ENCODE measurements at places on chromosomes 16 and 17.
A peak's percentile ranks its signal among the peaks of the same experiment; 100 is the strongest.

DNA sequence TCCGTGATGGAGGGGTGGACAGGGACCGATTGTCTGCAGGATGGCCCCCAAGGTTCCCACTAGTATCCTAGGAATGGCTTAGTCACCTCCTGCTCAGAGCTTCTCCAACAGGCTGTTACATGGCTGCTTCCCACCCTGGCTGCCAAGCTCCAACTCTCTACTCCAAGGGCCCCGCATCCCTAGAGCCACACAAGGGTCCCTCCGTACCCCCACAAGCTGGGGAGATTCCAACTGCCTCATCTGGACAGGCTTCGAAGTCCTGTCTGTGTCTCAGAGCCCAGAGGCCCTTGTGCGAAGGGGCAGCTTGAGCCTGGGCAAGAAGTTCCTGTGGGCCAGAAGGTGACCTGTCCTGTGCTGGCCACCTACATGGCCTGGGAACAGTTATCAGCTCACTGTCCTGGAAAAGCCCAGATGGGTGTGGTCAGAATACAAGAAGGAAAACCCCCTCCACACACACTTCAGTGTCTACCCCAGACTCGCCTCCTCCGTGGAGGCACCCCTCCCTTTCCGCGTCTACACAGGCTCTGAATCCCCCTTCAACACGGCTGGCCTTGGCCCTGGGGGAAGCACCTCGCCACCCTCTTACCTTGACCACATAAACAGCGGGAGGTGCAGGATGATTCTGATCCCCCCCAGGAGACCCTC is 586 bp downstream of the MEAK7 start:
- DNase-seq = no peak

DNA sequence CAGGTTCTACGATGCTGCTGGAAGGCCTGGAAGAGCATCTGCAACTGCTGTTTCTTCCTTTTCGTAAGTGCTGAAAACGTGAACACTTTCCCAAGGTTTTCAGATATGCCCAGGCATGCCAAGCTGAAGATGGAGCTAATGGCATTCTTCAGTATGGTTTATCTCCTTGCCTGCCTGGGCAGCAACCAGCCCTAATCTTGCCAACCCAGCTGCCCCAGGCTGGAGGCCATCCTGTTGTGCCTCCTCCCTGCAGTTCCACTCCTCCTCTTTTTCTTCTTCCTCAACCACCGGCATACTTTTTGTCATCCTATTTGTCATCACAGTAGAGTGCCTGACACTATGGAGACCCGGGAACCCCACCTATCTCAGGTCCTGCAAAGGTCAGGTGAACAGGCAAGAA is 1849.3 kb downstream of the TP53TG3F start:
- DNase-seq = no peak

DNA sequence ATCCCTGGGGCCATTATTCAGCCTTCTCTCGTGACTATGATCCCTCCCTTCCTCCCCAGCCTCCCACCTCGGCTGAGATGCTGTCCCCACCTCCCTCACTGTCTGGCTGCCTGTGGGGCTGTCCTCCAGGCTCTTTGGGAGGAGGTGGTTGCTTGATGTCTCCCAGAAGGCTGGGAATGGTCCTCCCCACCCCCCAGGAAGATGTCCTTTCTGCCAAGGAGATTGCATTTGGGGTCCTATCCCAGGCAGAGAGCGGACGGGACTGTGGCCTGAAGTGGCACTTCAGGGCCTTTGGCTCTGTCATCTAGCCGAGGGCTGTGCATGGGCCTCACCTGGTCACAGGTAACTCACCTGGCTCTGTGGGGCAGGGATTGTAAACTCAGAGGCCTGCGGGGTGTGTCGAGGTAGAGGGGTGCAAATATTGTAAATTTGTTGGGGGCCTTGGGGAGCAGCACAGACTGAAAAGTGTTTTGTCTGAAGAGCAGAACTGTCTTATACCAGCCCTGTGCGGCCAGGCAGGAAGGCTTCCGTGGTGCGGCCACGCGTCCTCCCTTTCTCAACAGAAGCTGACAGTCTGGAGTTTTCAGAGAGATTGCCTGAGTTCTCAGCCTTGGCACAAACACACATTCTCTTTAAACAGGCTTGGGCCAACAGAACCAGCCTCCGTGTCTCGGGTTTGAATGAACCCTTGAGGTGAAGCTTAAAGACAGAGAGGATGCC is 177.9 kb downstream of the SEC14L1 start:
- DNase-seq = no peak

- no peak for DNase-seq
These were observed 20.5 kb downstream of the DEXI start for GRCh38 chr16:10921536-10922327.

GRCh38 chr17:29364691-29365090 is 25.5 kb upstream of the TAOK1 start:
- no peak for DNase-seq

DNA sequence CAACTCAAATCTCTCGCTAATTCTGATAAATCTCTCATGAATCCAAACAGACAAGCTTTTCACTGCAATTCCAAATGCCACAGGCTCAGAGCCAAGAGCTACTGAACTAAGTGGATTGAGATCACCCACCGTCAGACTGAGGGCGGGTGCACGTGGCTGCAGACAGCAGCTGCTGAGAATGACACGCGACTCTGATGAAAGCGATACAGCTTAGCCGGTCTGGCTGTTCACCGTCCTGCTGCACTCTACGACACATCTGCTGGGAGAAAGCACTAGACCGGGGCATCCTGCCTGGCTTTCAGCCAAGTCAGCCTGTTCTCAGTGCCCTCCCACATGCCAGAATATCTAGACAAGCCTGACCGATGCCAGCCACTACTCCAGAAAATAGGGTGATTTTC is 42.6 kb downstream of the KLHDC4 start:
- peak; percentile 93 for DNase-seq

- peak; percentile 92 for DNase-seq
These were observed 41.7 kb downstream of the PIPOX start for GRCh38 chr17:29084541-29085146.

DNA sequence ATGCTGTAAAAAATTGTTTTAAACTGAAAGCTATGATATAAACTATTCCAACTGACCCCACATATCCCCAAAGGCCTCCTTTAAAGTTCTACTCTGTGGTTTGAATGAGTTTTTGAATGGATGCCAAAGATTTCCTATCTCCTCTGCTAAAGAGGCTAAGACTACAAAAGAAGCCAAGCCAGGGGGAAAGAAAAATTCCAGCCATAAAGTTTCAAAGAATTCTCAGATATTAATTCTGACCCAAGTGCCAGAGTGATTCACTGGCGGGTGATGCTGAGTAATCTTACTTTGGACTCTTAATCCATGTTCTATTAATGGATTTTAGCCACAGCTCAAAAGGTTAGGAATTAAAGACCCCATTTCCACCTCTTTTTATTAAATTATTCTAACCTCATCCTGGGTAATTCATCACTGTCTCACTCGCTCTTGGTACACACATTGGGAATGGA is 60.7 kb downstream of the HS3ST3A1 start:
- no peak for DNase-seq

- no peak for DNase-seq
These were observed 3.3 kb downstream of the USP43 start for GRCh38 chr17:9648521-9649110.

DNA sequence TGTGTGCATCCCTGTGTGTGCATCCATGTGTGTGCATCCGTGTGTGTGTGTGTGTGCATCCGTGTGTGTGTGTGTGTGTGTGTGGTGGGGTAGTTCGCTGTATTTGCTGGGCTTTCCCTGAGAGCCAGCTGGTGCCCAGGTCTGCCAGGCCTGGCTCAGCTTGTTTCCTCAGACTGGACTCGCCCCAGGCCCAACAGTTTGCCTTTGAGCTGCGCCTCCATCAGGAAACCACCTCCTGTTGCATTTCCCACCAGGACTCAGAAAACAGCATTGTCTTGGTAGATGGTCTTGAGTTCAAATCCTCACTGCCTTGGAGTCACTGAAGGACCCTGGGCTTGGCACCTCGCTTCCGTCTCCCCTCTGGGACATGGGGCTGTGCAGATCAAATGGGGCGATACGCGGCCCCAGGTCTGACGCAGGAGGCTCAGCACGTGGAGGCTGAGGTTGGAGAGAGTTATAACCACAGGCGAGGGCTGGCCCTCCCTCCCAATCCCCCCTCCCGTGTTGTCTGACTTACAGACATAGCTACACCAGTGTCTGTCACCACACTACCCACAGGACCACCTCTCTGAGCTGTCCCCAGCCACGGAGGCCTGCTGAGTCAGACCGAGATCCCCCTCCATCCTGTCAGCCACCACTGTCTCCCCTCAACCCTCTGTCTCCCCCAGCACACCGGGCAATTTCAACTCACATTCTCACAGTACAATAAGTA is 4.7 kb downstream of the ITGAE start:
- no peak for DNase-seq

- DNase-seq = no peak
These were observed 1.3 kb downstream of the SERPINF1 start for GRCh38 chr17:1762901-1763898.

DNA sequence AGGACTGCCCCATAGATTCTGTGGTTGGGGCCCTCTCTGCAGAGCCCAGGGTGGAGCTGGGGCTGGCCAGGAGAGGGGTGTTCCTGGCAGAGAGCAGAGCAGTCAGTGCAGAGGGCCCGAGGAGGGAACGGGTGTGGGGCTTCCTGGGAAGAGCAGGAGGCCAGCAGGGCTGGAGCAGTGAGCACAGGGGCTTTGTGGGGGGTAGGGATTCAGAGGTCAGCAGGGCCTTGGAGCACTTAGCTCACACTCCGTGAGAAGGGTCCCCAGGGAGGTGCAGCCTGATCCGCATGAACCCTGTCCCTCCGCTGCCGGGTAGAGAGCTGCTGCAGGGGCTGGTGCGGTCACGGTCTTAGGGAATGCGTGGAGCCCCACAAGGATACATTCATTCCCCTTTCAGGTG is 113.0 kb upstream of the CIBAR2 start:
- no peak for DNase-seq

DNA sequence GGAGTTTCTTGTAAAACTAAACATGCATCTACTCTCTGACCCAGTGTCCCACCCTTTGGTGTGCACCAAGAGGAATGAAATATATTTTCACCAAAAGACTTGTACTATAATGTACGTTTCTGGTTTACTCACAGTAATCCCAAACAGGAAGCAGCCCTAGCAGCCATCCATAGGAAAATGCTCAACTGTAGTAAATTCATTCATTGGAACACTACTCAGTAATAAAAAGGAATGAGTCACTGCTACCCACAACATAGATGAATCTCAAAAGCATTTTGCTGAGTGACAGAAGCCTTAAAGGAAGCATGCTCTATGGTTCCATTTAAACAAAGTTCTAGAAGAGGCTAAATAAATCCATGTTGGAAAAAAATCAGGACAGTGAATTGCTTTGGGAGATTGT is 37.6 kb upstream of the DHRS7B start:
- no peak for DNase-seq

- DNase-seq = no peak
These were observed 9.8 kb downstream of the NHERF1 start for GRCh38 chr17:74757931-74758847.

DNA sequence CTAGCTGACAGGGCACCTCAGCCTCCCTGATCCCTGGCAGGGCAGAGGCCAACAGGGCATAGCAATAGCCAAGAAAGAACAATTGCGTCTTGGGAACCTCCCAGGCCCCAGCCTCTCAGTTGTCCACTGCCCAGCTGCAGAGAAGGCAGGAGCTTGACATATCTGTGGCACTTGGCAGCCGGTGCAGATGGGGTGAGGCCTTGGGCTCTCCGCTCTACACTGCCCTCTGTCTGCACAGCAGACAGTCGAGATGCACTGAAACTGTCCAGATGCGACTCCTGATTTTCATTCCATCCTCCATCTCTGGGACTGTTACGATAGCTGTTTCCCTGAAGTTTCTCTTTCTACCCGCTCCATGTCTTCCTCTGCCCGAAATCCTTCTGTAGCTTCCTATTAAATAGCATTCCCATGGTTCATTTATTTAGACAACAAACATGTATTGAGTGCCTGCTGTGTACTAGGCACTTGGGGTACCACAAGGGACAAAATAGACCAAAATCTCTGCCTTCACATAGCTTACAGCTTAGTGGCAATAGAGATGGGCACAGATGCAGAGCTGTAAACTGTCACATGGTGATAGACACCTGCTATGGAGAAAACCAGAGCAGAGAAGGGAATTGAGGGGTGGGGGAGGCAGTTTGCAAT is 3.3 kb downstream of the POLR3E start:
- peak; percentile 42 for DNase-seq

DNA sequence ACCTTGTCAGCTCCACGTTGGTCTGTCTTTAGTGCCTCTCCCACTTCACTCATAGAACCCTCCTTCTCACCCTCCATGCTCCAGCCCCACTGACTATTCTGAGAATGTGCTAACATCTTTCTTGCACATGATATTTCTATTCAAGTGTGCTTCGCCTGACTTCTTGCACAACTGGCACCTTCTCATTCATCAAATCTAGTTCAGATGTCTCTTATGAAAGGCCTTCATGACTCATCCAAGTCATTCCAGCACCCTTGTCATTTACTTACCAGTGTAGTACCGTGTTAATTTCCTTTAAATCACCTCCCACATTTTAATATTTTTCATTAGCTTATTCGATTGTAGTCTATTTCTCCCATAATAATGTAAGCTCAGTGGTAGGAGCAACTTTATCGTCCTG is 197.8 kb upstream of the PIRT start:
- no peak for DNase-seq

- no peak for DNase-seq
These were observed 21.5 kb downstream of the MYH11 start for GRCh38 chr16:15835136-15835878.

DNA sequence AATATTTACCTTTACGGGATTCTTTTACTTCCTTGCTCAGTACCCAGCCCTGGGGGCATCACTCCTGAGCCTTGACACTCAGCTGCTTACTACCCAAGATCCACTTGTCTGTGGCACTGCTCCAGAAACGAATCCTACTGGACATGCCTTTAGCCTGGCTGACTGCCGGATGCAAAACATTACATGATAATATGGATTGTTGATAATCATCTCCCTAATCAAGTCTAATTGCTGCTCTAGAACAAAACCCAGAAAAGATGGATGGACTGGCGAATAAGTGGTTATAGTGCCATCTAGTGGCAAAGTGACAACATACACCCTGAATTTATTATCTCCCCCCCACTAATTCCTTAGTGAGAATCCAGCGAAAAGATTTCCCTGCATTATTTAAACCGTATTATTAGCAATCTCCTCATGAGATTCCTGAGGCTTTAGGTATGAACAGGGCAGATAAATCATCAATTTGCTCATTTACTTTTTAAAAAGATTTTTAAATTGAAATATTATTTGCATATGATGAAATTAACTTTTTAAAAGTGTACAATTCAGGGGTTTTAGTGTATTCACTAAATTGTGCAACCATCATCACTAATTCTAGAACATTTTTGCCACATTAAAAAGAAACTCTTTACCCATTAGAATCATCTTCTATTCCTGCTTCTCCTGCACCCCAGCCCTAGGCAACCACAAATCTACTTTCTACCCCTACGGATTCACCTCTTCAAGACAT is 61.6 kb downstream of the RGS9 start:
- DNase-seq = peak; percentile 60

- no peak for DNase-seq
These were observed 8.5 kb upstream of the CYTH1 start for GRCh38 chr17:78790552-78790951.

GRCh38 chr17:7204828-7205461 is 14.7 kb downstream of the DLG4 start:
- DNase-seq = peak; percentile 84

GRCh38 chr17:81870131-81870980 is 781 bp downstream of the ARHGDIA start:
- DNase-seq = peak; percentile 29

- no peak for DNase-seq
These were observed 337.8 kb upstream of the ZFHX3 start for GRCh38 chr16:73385696-73386095.

- no peak for DNase-seq
These were observed 47.9 kb upstream of the TAOK1 start for GRCh38 chr17:29342158-29342765.

All from NCI-H345 (cell line).